Aorta (tissue), 5 donors: ENCODE measurements at places on chromosomes 2 and 18. TPM values are rescaled to one million over a fixed set of nuclear protein-coding genes. Genes with fewer than 3 reads are reported as not detected.

DNA sequence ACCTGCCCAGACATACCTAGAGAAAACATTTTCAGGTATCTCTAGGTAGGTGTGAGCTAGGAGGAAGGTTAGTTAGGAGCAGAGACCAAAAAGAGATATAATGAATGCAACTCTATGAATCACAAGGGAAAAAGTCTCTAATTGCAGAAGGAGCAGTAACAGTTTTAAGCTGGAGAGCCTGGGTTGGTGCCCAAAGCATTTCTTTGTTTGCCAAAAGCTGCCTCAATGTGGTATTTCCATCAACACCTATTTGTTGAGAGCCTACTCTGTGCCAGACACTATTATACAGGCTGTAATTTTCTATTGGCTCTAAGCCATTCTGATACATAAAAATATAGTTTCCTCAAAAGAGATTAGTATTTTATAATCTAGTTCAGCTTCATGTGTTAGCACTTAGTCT is 141.6 kb downstream of the UBE2E3 start:
- no peaks in the 10 kb centered on the region for H3K4me1 ChIP-seq
- H3K36me3 ChIP-seq, result no peaks in the 10 kb centered on the region
- DNase-seq, result no peak
- H3K27me3 ChIP-seq, result no peaks in the 10 kb centered on the region

Gene FAM110C
- polyA plus RNA-seq, result 4.5 TPM

GRCh38 chr18:25669741-25670140 is 317.8 kb upstream of the ZNF521 start:
- DNase-seq, result no peak
- no peak overlapping the region for H3K4me3 ChIP-seq
- H3K27me3 ChIP-seq, result no peaks in the 10 kb centered on the region
- H3K27ac ChIP-seq, result no peak overlapping the region

Gene CHMP3
- polyA plus RNA-seq, result 202 TPM

Gene R3HDM1
- 9.3 TPM for polyA plus RNA-seq

DNA sequence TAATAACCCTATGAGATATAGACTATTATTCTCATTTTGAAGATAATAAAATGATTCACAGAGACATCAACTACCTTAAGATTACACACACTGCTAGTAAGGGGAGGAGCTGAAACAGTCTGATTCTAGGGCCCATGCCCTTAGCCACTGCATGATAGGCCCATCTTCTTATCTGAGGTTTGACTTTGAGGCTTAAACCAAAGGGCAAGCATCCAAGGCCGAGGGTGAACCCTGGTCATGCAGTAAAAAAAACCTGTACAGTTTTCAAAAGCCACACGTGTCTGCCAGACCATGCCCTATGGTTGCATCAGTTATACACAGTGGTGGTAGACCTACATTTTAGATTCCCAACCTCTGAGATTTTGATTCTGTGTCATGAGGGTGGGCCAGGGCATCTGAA is 44.8 kb downstream of the POLE4 start:
- no peak for DNase-seq
- no peak overlapping the region for H3K4me3 ChIP-seq
- no peaks in the 10 kb centered on the region for H3K27me3 ChIP-seq
- H3K4me1 ChIP-seq, result peaks cover 2% of the 10 kb centered on the region
- no peak overlapping the region for H3K27ac ChIP-seq

DNA sequence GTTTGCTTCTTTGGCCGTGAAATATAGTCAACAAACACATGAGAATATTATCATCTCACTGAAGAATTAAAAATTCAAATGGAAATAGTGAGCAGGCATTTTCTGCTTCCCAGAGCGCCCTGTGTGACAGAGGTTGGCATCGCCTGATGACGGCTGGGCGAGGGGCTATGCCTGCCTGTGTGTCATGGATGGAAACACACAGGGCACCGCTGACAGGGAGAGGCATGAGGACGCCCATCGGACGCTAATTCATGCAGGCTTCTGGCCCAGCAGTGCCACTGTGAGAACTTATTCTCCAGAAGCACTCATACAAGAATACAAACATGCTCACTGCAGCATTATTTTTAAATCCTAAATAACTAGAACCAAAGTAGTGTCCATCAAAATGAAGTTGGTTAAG is 61.4 kb upstream of the OTOS start:
- no peak overlapping the region for H3K4me3 ChIP-seq
- no peak overlapping the region for H3K27ac ChIP-seq
- H3K36me3 ChIP-seq, result no peaks in the 10 kb centered on the region
- DNase-seq, result peak; percentile 59
- no peaks in the 10 kb centered on the region for H3K27me3 ChIP-seq
- no peaks in the 10 kb centered on the region for H3K4me1 ChIP-seq

GRCh38 chr2:73374269-73374668 is 11.4 kb upstream of the ALMS1 start:
- H3K36me3 ChIP-seq, result no peaks in the 10 kb centered on the region
- no peaks in the 10 kb centered on the region for H3K27me3 ChIP-seq
- no peaks in the 10 kb centered on the region for H3K4me1 ChIP-seq
- DNase-seq, result no peak
- H3K27ac ChIP-seq, result no peak overlapping the region

DNA sequence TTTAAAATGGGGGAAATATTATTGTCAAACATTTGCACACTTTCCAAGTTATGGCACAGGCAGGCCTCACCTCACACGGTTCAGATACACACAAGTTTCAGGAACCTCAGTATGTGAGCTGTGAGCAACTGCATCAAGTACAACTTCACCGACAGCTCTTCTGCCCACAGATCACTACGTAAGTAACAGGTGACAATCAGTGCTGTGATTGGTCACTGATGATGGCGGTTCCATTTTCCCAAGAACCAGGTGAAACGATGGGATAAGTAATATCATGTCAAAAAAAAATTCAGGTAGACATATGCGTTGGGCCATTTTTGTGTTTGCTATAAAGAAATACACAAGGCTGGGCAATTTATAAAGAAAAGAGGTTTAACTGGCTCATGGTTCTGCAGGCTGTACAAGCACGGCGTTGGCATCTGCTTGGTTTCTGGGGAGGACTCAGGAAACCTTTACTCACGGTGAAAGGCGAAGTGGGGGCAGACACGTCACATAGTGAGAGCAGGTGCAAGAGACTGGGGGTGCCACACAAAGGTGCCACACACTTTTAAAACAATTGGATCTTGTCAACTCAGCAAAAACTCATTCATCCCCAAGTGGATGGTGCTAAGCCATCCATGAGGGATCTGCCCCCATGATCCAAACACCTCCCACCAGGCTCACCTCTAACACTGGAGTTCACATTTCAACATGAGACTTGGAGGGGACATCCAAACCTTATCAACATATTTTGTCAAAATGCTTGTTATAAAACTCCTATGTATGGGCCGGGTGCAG is 57.9 kb downstream of the LPIN2 start:
- H3K4me1 ChIP-seq, result no peaks in the 10 kb centered on the region
- no peak overlapping the region for H3K27ac ChIP-seq

GRCh38 chr2:71821856-71822255 is 325.8 kb downstream of the CYP26B1 start:
- no peaks in the 10 kb centered on the region for H3K36me3 ChIP-seq
- no peaks in the 10 kb centered on the region for H3K4me1 ChIP-seq
- H3K4me3 ChIP-seq, result no peak overlapping the region
- no peak for DNase-seq

GRCh38 chr2:183162362-183162761 is 38.1 kb downstream of the NUP35 start:
- H3K27ac ChIP-seq, result no peak overlapping the region
- no peaks in the 10 kb centered on the region for H3K4me1 ChIP-seq
- DNase-seq, result no peak
- no peaks in the 10 kb centered on the region for H3K27me3 ChIP-seq
- no peak overlapping the region for H3K4me3 ChIP-seq
- H3K36me3 ChIP-seq, result no peaks in the 10 kb centered on the region

DNA sequence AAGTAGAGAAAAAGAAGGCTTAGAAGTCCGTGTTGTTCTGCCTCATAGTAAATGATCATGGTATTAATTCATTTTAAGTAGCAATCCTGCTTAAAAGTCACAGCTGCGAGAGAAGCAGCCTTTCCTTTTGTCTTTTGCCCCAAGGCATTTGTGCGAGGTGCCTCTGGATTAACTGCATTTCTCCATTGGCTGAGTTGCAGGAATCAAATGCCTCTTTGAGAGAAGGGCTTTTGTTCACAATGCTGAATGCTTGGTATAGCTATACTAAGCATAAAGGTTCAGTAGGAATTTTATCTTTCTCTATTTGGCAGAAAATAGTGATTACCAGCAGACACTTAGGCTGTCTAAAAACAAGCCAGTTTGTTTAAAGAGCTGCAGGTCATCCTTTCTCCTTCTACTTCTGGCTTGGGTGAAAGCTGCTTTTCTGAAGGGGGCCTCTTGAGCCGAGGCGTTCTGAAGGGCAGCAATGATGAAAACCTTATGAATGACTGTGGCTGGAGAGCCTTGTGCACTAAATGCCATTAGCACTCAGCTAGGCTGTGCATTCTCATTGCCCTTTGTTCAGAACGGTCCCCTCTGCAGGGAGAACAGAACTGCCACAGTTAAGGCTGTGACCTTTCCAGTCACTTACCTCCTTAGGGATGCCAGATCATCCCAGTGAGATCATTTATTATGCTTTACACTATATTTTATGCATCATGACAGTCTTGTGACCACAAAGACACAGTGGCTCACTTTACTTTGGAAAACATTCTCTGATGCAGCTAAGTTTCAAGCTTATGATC is 68.8 kb upstream of the TMEM87B start:
- no peak for DNase-seq
- no peak overlapping the region for H3K27ac ChIP-seq
- no peaks in the 10 kb centered on the region for H3K27me3 ChIP-seq
- no peak overlapping the region for H3K4me3 ChIP-seq

Gene ZC3H6
- polyA plus RNA-seq, result 3.5 TPM

Gene IL1A
- not detected for polyA plus RNA-seq

DNA sequence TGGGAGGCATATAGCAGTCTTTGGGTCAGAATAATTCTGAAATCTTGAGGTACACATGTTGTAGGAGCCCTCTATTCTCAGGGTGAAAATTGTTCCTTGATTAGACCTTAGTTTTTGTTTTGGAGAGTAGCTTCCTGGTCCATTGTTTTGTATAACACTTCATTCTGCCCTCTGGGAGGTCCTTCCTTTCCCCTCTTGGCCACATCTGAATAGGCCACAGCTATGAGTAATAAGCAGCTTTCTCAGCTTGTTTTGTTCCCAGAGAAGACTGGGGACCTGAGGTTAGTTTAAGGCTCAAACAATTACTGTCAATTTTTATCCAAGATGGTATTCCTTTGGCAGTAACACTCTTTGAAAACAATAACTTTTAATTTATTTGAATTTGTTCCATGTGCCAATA is 72.6 kb upstream of the NOL4 start:
- no peaks in the 10 kb centered on the region for H3K36me3 ChIP-seq
- no peaks in the 10 kb centered on the region for H3K4me1 ChIP-seq
- DNase-seq, result no peak
- peaks cover 3% of the 10 kb centered on the region for H3K27me3 ChIP-seq
- no peak overlapping the region for H3K27ac ChIP-seq

- H3K36me3 ChIP-seq, result no peaks in the 10 kb centered on the region
- no peak overlapping the region for H3K4me3 ChIP-seq
- H3K27ac ChIP-seq, result no peak overlapping the region
- no peaks in the 10 kb centered on the region for H3K27me3 ChIP-seq
- no peak for DNase-seq
Measured at GRCh38 chr2:134594399-134594798, 124.4 kb downstream of the TMEM163 start.

Gene QPCT
- 5.5 TPM for polyA plus RNA-seq

Gene VWA3B
- 1.1 TPM for polyA plus RNA-seq

- H3K27ac ChIP-seq, result no peak overlapping the region
- H3K27me3 ChIP-seq, result peaks cover 2% of the 10 kb centered on the region
- no peaks in the 10 kb centered on the region for H3K36me3 ChIP-seq
- DNase-seq, result no peak
- H3K4me1 ChIP-seq, result no peaks in the 10 kb centered on the region
Measured at GRCh38 chr2:88874063-88874657, 182.7 kb downstream of the RPIA start.

- no peaks in the 10 kb centered on the region for H3K36me3 ChIP-seq
- H3K4me3 ChIP-seq, result no peak overlapping the region
- no peak for DNase-seq
- no peaks in the 10 kb centered on the region for H3K4me1 ChIP-seq
- H3K27me3 ChIP-seq, result no peaks in the 10 kb centered on the region
Measured at GRCh38 chr2:10267036-10267435, 35.7 kb upstream of the HPCAL1 start.

DNA sequence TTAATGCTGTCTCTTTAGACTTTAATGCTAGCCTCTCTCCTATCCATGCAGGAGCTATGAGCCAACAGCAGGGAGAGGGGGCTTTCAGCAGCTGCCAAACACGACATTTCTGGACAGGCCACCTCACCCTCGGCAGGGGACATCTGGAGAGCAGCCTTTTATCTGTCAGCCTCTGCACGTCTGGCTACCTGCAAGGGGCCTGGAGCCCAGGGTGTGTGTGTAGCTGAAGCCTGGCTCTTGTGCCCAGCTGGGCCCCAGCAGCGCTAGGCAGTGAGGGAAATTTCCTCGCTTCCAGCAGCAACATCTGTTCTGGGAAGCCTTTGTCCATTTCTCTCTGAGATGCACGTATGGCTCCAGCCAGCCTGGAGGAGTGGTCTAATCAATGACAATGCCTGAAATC is 728.7 kb upstream of the ID2 start:
- H3K4me3 ChIP-seq, result no peak overlapping the region
- H3K36me3 ChIP-seq, result no peaks in the 10 kb centered on the region
- no peaks in the 10 kb centered on the region for H3K27me3 ChIP-seq
- no peak overlapping the region for H3K27ac ChIP-seq

Gene KLHL30
- 4.6 TPM for polyA plus RNA-seq

DNA sequence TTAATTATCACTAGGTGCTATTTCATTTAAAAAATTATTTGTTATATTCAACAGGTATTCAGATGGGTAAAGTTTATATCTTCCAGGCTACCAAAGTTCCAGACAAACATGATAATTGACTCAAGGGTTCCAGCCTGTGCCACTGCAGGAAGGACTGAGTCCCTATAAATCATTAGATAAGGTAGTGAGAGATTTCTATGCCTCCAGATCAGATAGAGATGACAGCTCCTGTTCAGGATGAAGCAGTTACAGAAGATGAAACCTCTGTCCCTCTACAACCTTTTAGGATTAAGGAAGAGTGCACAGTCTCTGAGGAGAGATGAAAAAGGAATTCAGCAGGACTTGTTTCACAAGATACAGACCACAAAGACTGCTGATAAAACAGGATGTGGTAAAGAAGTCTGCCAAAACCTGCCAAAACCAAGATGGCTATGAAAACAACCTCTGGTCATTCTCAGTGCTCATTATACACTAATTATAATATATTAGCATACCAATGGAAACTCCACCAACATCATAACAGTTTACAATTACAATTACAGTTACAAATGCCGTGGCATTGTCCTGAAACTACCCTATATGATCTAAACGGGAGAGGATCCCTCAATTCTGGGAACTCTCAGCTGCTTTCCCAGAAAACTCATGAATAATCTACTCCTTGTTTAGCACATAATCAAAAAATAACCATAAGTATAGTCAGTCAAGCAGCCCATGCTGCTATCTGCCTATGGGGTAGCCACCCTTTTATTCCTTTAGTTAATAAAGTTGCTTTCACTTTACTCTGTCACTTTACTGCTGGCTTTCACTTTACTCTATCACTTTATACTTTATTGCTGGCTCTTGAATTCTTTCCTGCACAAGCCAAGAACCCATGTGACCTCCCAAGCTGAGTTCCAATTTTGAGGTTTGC is 288.5 kb downstream of the PDE11A start:
- no peak overlapping the region for H3K4me3 ChIP-seq
- DNase-seq, result no peak
- no peaks in the 10 kb centered on the region for H3K36me3 ChIP-seq
- H3K27ac ChIP-seq, result no peak overlapping the region
- no peaks in the 10 kb centered on the region for H3K4me1 ChIP-seq
